ENCODE measurements at places on chromosomes 2 and 18. TPM values are rescaled to one million over a fixed set of nuclear protein-coding genes. Genes with fewer than 3 reads are reported as not detected.

The NPHP1 gene
- 5.6 TPM for total RNA-seq

The METTL5 gene
- total RNA-seq = 35.2 TPM

The DYNAP gene
- total RNA-seq = not detected

The C1QL2 gene
- total RNA-seq = not detected

The SYT4 gene
- not detected for total RNA-seq

The TDRD15 gene
- total RNA-seq = not detected

The GNAL gene
- total RNA-seq = 0.28 TPM

The CCDC85A gene
- total RNA-seq = 5.4 TPM

The MC5R gene
- under 0.01 TPM for total RNA-seq

The DUSP19 gene
- 7.3 TPM for total RNA-seq
